GM23338 (cell line): ENCODE measurements at places on chromosomes 11 and 22.

- DNase-seq, result no peak
Observed at GRCh38 chr11:46504817-46505613, 88.8 kb downstream of the AMBRA1 start.

GRCh38 chr11:111571829-111572501 lies 30.3 kb upstream of the SIK2 start:
- DNase-seq, result no peak

- DNase-seq, result no peak
Observed at GRCh38 chr11:110065189-110065588, 28.0 kb upstream of the ZC3H12C start.

DNA sequence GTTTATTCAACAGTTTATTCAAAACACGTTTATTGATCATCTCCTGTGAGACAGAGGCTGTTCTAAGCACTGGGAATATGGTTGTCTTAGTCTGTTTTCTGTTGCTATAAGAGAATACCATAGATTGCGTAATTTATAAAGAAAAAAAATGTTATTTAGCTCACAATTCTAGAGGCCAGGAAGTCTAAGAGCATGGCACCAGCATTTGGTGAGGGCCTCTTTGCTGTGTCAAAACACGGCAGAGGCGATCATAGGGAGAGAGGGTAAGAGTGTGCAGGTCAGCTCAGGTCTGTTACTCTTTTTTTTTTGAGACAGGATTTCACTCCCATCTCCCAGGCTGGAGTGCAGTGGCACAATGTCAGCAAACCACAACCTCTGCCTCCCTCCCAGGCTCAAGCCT lies 5.2 kb upstream of the IL17RA start:
- DNase-seq, result no peak

DNA sequence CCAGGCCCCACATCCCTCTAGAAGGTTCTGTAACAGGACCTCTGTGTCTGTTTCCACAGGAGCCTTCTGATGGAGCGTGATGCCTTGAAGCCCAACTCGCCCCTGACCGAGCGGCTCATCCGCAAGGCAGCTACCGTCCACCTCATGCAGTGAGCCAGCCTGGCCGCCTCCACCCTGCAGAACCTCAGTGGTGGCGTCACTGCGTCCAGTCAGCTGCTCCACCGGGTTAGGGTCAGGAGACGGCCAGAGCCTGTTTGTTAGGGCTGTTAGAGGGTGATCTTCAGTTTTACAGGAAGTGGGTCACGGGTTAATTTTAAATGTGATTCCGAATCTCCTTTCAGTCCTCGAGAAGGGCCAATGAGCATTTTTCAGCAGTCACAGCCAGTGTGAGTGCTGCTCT lies 3.9 kb upstream of the GTSE1 start:
- no peak for DNase-seq

- no peak for DNase-seq
Observed at GRCh38 chr11:57368845-57369232, 12.1 kb downstream of the PRG3 start.

- no peak for DNase-seq
Observed at GRCh38 chr22:31752096-31752847, 1.5 kb upstream of the DEPDC5 start.

GRCh38 chr11:95562196-95562921 lies 227.2 kb downstream of the FAM76B start:
- DNase-seq, result no peak
